OCI-M1 (cell line): ENCODE measurements at places on chromosomes 2 and 18.
A peak's percentile ranks its signal among the peaks of the same experiment; 100 is the strongest.

DNA sequence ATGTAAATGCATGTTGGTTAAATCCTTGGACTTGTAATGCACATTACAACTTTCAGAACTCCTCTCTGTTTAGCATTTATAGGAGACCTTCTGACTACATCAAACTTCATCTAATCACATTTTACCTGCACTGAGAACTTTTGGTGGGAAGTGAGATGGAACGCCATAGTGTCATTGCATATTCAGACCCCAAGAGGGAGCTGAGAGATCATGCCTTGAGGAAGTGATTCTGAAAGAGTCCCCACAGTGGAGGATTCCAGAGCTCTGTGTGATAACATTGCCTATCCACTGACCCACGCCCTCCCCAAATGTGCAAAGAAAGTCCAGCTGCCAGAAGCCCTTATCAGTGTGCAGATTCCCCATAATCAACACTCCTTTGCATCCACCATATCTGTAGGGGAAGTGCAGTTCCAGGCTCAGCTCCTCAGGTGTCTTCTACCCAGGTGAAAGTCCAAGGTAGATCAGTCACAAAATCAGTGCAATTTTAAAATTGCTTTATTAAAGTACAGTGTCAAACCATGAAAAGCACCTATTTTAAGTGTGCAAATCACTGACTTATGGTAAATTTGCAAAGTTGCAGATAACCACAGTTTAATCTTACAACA is 212.4 kb downstream of the RPIA start:
- peak; percentile 53 for DNase-seq

- no peak for DNase-seq
Observed at GRCh38 chr18:39232490-39232889, 1666.9 kb upstream of the CELF4 start.

- no peak for DNase-seq
Observed at GRCh38 chr2:118065921-118066511, 22.3 kb upstream of the INSIG2 start.

GRCh38 chr2:11387843-11388242 is 43.4 kb upstream of the ROCK2 start:
- no peak for DNase-seq

- no peak for DNase-seq
Observed at GRCh38 chr2:149330127-149331022, at the start of gene LYPD6. Gene LYPD6 (plus strand): TSS chr2:149330587. CDS start chr2:149437709, 107,122 bp downstream.

GRCh38 chr2:186634701-186635100 is 44.8 kb downstream of the ITGAV start:
- no peak for DNase-seq

GRCh38 chr2:28666496-28667184 is 85.0 kb upstream of the PPP1CB start:
- DNase-seq: no peak

DNA sequence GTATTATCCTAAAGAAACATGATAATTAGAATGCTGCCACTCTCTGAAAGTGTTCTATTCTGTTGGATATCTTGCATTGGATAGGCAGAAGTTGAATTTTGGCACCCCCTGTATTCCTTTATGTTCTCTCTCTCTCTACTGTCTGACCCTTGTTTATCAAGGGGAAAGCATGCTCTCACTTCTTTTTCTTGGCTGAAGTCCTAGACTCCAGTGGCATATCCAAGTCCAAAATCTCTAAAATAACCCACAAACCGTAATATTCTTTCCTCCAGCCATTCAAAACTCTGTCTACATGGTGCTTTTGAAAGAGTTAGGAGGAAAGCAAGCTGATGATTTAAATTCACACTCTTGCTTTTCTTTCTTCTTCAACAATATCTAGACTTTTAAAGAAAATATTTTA is 669.7 kb downstream of the TDRD15 start:
- DNase-seq: no peak

DNA sequence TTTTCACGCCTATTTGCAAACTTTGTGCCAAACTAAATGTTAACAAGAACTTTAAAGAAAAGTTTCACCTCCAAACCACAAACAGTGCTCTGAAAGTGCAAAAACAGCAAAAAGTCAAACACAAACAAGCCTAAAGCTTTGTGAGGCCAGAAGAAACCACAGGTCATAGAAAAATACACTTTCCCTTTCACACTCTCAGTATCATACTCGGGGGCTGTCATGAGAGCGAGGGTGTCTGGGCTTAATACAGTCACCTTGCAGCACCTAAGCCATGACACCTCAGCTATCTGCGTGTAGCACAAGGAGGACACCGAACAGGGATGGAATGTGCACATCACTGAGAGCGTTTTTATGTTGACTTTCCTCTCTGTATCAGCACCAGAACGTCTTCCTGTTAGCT is 26.6 kb upstream of the SEH1L start:
- no peak for DNase-seq

DNA sequence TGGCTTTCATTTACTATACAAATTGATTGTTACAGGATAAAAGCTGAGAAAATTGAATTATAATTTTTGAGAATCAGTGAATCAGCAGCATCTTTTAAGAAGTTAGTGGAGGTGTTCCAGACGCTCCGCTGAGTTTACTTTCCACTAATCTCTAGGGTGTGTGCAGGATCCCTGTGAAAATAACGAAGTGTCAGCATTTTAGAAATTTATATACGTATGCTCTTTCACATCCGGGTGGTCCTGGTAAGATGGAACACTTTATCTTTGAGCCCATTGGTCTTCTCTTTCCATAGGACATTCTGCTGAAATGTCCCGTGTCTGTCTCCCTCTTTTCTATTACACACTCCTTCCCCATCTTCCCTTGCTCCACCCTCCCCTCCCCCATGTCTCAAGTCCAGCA is 268.6 kb upstream of the LRRTM1 start:
- DNase-seq: no peak

DNA sequence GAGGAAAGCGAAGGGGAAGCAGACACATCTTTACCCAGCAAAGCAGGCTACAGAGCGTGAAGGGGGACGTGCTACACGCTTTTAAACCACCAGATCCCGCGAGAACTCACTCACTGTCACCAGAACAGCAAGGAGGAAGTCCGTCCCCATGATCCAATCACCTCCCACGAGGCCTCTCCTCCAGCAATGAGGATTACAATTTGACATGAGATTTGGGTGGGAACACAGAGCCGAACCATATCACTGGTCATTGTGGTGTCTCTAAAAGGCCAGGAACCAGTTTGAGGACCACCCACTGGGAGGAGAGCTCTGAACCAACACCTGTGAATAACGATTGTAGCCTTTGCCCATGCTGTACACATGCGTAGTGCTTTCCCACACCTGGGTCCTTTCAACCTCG is 116.6 kb upstream of the FAM136A start:
- DNase-seq: peak; percentile 8

GRCh38 chr2:240227538-240228428 is 87.3 kb upstream of the OTOS start:
- no peak for DNase-seq

DNA sequence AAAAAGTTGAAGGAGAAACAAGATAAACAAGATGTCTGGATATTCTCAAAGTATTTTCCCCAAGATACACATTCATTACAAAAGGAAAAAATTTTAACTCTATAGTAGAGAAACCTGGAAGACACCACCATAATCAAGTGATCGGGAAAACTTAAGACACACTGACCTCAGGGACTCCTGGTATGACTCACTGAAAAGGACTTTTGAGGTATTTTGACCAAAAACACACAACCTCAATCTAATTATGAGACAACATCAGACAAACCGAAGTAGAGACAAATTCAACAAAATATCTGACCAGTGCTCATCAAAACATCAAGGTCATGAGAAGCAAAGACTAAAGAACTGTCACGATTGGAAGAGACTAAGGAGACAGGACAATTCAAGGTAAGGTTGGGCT is 34.7 kb downstream of the LPIN2 start:
- no peak for DNase-seq

GRCh38 chr18:78239090-78239457 is 740.5 kb upstream of the SALL3 start:
- no peak for DNase-seq

- DNase-seq: no peak
Observed at GRCh38 chr18:76859474-76860339, 37.4 kb downstream of the ZNF236 start.

DNA sequence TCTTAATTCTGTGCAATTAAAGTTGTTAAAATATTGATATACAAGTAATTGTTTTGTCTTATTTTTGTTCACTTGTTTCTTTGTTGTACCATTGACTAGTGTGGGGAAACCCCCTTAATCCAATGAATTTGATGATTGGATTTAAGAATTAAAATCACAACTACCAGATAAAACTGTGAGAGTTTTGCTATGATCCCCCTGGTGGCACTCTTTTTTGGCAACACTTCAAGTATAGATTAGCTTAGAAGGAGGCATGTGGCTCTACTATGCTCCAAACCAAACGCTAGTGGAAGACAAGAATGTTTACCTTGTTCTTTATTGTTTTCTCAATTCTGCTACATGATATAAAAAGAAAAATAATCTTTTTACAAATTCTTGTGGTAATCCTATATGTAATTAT is 477.8 kb upstream of the ETAA1 start:
- no peak for DNase-seq

DNA sequence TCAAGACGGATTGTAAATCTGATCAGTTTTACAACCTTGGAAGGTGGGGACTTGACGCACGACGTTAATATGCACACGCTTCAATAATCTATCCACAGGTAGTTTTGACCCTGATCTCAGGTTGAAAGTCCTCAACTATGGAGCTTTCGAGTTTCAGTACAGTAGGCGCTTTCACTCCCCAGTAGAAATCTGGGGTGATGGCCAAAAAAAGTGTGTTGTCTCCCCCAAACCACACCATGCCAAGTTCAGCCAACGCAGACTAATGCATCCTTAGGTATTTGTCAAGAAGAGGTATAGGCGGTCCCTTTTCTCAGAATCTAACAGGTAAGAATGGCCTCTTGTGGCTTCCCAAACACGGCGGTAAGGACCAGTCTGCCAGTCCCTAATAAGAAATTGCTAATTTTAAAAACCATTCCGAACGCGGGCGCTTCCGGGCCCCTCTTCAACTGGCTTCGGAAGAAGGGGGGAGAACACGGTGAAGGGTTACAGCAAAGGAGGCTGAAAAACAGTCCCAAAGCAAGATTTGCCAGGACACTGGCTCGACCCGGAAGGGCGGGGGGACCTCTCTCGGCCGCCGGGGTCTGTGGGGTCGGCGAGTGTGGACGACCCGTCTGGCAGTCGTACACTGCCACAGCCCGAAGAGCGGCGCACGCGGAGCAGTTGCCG is 659 bp downstream of the FAM210A start:
- DNase-seq: peak; percentile 65
